ENCODE measurements at places on chromosomes 3 and 15. TPM values are rescaled to one million over a fixed set of nuclear protein-coding genes. Genes with fewer than 3 reads are reported as not detected.
A peak's percentile ranks its signal among the peaks of the same experiment; 100 is the strongest.

DNA sequence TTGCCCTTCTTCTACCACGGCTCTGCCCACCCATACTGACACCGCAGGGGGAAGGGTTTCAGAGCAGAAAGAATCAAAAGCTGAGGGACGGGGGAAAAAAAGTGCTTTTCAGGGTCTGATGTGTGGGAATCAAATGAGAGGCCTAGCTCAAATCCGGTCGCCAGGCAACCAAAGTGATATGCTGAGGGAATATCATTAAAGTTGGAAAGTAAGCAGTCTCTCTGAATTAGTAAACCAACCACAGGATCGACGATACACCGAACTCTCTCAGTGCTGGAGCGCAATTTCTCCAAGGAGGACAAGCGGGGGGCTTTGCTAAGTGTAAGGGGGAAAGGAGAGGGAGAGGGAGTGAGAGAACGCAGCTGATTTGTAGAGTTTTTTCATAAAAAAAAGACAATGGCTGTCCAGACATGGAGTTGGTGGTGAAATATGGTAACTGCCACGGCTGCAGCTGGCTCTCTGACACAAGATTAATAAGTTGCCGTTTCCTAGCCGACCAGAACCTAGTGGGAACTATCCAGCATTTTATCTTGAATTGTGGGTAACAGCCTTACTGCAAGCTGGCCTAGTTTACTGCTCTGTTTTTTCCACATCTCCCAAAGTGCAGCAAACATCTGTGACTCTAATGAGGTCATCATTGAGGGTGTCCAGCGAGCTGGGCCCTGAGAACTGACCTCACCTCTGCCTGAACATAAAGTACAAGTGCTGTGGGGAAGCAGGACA, 530.2 kb downstream of the SOX2 start:
- peak; percentile 85 for DNase-seq

DNA sequence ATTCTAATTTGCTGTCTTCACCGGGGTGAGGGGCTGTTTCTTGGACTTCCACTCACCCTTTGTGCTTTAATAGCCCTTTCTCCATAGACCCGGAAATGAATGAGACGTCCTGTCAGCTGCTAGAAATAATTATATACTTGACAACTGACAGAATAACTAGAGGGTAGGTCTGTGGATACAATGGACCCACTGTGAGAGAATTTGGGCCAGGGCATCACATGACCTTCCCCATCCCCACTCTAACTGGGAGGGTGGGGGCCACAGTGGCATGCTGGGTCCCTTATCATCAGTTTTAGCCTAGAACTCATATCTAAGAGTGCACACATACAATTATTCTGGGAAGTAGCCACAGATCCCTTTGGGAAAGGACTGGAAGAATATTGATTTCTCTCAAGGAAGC, 25.9 kb upstream of the MINAR1 start:
- no peak for DNase-seq

DNA sequence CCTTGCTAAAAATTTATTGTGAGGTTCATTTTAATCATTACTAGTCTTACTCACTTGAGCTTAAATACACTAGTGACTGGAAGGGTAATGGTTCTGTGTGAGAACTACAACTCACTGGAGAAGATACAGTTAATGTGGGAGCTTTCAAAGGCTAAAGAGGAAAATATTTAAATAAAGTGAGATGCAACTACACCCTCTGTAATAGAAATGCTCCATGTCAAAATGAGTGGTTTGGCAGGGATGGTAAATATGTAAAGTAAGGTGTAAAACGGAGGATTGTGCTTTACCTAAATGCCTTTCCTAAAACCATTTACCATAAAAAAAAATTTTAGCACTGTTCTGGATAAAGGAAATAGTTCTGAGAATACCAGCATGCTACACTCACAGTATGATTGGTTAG, 15.3 kb downstream of the LRRC57 start:
- no peak for DNase-seq

The RPS27L gene
- total RNA-seq = 400 TPM

DNA sequence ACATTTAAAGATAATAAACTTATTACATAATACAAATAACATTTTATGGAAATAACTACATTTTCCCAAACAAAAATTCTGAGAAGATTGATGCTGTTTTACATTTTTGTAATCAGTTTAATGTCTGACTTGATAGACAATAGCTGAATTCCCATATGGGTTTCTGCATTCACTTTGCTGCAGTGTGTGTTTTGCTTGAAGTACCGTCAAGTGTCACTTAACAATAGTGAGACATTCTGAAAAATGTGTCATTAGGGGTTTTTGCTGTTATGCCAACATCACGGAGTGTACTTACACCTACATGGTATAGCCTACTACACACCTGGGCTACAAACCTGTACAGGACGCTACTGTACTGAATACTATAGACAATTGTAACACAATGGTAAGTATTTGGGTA, 57.5 kb downstream of the USF3 start:
- no peak for DNase-seq

The PGBD4 gene
- 3.0 TPM for total RNA-seq

DNA sequence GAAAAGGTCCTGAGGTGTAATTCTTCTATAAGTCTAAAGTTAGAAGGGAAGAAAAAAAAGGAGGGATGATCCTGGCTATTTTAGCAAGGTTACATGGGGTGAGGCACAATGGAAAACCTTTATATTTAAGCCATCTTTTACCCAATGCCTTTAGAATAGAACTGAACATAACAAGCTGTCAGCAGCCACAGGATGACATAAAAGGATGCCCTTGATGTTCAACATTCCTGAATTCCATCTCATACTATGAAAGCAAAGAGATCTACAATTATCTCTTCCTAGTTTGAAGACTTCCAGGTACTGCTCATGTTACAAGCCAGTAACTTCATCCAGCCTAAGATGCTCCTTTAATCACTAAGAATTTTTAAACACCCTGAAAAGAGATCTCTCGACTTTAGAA, 26.9 kb downstream of the NEK10 start:
- no peak for DNase-seq

DNA sequence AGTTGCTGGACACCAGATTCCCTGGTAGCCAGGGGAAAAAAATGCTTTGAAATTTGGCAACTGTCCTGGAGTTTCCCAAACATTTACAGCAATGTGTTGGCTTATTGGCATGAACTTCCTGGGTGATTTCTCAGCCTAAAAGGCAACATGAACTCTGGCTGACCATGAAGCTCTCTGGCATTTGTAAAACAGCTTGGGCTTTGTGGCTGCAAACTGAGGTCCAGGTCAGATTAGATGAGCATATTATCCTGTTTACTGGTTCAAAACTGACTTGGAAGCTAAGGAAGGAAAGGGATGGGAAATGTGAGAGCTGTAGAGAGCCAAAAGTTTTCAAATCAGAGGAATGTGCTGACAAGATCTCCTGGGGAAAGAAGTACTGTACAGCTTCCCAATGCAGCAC, 139.0 kb downstream of the P3H2 start:
- peak; percentile 99 for DNase-seq

DNA sequence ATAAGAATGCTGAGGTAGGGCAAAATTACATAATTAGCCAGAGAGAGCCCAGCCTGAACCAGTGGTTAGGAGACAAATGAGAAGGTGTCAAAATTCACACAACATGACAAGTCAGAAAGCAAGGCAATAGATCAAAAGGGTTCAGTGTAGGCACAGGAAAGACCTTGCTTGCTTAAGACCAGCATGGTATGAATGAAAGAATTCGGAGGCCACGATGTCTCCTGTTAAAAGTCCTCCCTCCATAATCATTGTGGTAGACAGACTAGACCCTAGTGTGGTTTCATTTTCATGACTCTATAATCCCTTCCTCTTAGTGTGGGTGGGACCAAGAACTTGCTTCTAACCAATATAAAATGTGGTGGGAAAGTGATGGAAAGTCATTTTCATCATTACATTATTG, 98.7 kb upstream of the ANKRD28 start:
- peak; percentile 5 for DNase-seq

DNA sequence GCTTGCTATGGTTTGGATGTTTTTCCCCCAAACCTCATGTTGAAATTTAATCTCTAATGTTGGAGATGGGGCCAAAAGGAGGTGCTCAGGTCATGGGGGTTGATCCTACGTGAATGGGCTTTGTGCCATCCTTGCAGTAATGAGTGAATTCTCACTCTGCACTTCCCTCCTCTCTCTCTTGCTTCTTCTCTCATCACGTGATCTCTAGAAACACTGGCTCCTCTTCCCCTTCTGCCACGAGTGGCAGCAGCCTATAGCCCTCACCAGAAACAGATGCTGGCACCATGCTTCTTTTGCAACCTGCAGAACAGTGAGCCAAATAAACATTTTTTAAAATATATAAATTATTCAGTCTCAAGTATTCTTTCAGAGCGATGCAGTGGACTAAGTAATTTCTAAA, 13.3 kb upstream of the PLSCR1 start:
- no peak for DNase-seq

DNA sequence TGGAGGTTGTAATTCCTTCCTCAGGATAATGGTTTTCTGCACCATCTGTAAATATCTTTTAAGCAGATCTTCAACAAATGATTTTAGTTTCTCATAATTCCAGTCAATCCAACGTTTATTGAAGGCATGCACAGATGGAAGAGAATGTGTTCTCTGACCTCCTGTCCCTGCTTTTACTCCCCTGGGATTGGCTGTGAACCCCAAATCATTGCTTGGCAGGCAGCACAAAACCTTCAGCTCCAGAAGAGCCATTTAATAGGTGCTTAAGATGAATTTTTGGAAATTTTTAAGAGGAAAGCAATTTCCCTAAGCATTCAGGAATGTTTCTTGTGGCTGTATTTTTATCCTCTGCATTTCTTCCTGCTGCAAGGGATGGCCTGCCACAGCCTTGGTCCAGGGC, 25.5 kb upstream of the THSD4 start:
- DNase-seq = no peak

The DENND6A gene
- 13.4 TPM for total RNA-seq

The WWTR1 gene
- 13.7 TPM for total RNA-seq

GRCh38 chr3:41118461-41119390, 80.6 kb upstream of the CTNNB1 start:
- DNase-seq = no peak

DNA sequence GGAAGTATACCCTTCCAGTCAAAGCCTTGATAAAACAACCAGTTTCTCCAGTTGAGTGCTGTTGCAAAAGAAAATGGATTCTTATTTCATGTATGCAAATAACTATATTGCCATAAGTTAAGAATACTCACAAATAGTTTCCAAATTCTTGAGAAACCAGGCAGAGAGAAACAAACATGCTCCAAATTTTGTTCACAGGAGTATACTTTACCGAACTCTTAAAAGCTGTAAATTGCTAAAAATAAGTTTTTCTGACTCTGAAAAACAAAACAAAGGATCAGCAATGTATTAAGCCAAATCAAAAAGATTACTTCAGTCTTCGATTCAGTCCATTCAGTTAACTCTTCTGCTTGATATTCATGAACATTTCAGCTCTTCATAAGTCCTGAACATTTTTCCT, 646.5 kb downstream of the MCTP2 start:
- no peak for DNase-seq

GRCh38 chr3:162647321-162647720, 1150.7 kb downstream of the OTOL1 start:
- no peak for DNase-seq

GRCh38 chr3:75978686-75979085, 193.3 kb upstream of the ZNF717 start:
- peak; percentile 70 for DNase-seq

- DNase-seq = peak; percentile 4
Measured at GRCh38 chr3:181403876-181404660, 307.7 kb upstream of the SOX2 start.

The MEX3B gene
- total RNA-seq = 8.1 TPM

The C3orf52 gene
- 1.8 TPM for total RNA-seq

DNA sequence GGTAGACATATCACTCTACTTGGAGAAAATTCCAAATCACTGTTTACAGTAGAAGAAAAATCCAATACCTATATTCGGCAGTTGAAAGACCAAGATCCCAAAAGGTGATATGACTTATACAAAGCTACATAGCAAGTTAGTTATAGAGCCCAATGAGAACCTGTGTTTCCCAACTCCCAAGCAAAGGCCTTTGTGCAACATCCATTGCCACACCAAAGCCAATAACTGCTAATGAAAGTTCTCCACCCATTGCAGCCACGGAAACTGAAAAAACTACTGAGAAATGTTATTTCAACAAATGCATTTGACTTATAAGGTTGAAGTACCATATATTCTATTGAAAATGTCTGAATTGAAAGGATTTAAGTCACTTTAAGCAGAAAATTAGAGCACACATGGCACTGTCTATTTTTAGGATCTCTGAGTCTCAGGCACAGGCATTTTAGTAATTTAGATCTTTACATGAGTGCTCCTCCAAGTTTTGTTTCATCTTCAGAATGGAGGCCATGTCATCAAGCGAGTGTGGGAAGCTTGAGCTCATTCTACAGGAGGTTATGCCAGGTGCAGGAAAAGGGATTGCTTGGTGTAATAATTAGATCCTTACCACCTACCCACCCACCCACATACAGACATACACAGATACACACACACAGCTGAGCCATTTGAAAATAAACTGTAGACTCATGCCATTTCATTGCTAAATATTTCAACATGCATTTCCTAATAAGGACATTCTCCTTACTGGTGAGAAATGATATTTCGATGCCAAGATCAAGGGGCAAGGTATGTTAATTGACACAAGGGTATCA, 19.7 kb upstream of the ANO10 start:
- peak; percentile 71 for DNase-seq

DNA sequence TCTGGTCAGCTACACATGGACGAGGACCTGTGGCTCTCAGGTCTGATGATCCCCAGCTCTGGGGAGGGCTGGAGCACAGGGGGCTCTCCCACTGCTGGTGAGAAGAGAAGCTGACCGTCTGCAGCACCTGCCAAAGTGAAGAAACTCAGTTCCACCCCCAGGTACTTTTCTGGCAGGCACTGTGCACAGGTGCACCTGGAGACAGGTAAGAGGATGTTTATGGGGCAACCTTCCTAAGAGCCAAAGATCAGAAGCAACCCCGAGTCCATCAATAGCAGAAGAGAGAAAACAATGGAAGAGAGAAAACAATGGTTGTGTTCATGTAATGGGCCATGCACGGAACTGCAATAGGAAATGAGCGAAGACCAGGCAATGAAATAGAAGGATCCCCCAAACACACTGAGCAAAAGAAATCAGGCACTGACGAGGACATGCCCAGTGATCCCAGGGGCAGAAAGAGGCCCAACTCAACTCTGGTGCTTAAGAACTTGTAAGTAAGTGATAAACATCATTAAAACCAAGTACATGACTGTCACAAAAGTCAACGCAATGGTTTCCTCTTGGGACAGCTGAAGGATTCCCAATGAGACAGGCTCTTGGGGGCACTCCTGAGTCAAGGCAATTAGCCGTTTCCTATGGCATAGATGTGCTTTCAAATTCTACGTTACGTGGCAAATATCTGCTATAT, 95.0 kb upstream of the ALDH1A3 start:
- DNase-seq = no peak

The SCN5A gene
- total RNA-seq = 0.50 TPM

DNA sequence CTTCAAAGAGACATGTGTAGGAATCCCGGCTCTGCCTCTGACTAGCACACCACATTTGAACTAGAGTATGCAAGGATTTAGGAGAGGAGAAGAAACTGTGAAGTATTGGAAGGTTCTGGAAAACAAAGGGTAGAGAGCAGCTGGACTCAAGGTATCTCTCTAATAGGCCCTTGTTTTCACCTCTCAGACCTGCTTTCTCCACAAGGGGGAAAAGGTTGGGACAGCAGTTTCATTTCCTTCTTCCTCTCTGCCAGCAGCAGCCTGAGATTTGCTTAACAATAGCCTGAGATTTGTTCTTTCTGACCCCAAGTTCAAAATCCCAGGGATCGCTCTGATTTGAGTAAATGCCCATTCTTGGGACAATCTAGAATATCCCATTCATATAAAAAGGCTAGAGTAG, 430.6 kb upstream of the MCTP2 start:
- no peak for DNase-seq

- peak; percentile 30 for DNase-seq
Measured at GRCh38 chr3:14725013-14725412, 50.1 kb downstream of the C3orf20 start.

GRCh38 chr15:43135351-43135750, 2.0 kb downstream of the TMEM62 start:
- no peak for DNase-seq

Data from fibroblast of lung (primary cell).